Effector CD4-positive, alpha-beta T cell (primary cell): ENCODE measurements at places on chromosomes 1 and 21.

- DNase-seq: no peak
Observed at GRCh38 chr1:233613252-233614172, at the start of gene KCNK1. Gene KCNK1 (plus strand): TSS chr1:233614106. CDS start chr1:233614172, 66 bp downstream.

- DNase-seq: no peak
Observed at GRCh38 chr1:203269654-203270020, 35.7 kb upstream of the BTG2 start.

- DNase-seq: no peak
Observed at GRCh38 chr1:247115545-247115944, 11.4 kb upstream of the ZNF669 start.

GRCh38 chr1:247387565-247387964 lies 28.4 kb upstream of the NLRP3 start:
- DNase-seq: no peak

DNA sequence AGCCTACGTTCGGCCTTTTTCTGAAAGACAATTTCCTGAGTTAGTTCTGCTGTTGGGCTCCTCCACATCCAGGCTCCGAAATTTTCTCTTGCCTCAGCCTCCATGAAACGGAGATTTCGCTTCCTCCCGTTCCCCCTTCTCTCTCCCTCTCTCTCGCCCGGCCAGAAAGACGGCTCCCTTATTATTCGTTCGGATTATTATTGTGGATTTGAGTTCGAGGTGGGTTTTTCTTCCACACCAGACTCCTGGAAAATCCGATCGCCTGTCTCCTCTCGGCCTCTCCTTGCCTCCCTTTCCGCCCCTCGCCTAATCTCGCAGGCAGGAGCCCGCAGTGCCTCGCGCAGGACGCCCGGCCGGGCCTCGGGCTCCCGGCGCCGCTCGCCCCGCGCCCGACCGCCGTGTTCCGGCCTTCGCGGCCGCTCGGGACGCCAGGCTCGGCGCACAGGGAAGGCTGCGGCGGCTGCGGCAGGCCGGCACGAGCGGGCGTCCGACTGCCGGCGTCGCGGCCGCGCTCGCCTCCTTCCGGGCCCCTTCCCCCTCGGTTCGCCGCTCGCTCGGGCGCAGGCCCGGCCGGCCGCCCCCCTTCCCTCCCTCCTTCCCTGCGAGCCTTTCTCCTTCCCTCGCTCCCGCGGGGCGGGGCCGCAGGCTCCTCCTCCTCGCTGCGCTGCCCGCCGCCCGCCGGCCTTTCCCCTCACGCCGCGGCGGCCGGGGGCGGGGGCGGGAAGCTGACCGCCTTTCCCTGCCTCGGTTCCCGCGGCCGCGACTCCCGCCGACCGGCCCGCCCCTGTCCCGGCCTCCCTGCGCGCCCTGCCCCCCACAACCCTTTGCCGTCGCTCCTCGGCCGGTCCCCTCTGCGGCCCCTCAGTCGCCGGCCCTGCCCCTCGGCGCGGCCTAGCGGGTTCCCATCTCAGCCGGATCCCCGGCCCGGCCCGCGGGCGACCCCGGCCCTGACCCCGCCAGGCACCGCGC lies at the start of gene ARHGEF11:
TSS of gene ARHGEF11 (minus strand) at position 493 of the 969 bp plus-strand sequence. CDS start 1,412 bp downstream, outside the sequence.
- no peak for DNase-seq

- DNase-seq: no peak
Observed at GRCh38 chr1:151816548-151817352, 11.5 kb upstream of the LINGO4 start.

- no peak for DNase-seq
Observed at GRCh38 chr1:202821467-202821866, 10.7 kb downstream of the PCAT6 start.

DNA sequence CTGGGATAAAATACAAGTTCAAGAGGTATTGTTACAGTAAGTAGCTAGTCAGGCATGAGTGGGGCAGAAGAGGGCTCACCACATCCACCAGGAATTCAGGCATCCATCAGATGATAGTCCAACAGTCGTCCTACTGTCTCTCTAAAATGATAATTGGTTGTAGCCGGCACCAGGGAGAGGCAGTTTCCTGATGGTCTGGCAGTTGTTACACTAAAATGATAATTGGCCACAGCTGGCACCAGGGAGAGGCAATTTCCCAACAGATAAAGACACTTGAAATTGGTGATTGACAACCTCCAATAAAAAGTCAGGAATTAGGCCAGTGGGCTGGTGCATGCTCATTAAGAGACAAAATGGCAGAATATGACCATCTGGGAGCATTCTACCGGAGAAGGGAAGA lies 545.8 kb downstream of the AMY1C start:
- DNase-seq: no peak

DNA sequence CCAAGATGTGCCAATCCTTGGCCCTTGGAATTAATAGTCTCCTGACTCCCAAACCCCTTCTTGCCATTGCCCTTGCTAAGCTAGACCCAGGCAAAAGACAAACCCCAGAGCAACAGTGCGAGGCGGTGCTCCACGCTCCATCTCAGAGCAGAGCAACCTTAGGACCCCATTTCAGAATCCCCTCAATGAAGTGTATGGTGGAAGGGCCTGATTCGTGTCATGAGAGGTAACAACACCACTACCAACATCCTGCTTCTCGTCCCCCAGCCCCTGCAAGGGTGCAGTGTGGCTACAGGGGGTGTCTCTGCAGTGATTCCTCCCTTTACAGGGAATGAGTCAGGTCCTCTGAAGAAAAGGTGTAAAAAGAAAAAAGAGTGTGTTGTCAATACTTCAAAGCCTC lies 103.9 kb upstream of the IRF2BP2 start:
- no peak for DNase-seq

- DNase-seq: no peak
Observed at GRCh38 chr1:107536266-107536665, 395.4 kb downstream of the NTNG1 start.

- DNase-seq: no peak
Observed at GRCh38 chr1:212539737-212540430, 68.7 kb upstream of the ATF3 start.

DNA sequence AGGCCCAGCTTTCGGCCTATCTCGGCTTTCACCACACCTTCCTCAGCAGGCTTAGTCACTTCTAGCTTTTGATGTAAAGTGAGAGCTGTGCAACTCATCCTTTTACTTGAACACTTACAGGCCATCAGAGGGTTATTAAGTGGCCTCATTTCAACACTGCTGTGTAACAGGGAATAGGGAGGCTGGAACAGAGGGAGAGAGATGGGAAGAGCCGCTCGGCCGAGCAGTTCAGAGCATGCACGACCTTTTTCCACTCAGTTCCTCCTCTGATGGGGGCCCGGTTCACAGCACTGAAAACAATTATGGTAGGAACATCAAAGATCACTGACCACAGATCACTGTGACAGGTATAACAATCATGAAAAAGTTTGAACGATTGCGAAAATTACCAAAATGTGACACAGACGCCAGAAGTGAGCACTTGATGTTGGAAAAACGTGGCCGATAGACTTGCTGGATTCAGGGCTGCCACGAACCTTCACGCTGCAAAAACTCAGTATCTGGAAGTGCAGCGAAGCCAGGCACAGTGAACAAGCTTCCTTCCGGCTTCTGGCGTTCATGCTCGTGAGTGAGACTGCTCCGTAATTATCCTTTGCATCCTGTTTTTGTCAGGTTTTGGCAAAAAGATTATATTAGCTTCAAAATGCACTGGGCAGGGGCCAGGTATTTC lies 28.6 kb downstream of the AGPAT3 start:
- no peak for DNase-seq

DNA sequence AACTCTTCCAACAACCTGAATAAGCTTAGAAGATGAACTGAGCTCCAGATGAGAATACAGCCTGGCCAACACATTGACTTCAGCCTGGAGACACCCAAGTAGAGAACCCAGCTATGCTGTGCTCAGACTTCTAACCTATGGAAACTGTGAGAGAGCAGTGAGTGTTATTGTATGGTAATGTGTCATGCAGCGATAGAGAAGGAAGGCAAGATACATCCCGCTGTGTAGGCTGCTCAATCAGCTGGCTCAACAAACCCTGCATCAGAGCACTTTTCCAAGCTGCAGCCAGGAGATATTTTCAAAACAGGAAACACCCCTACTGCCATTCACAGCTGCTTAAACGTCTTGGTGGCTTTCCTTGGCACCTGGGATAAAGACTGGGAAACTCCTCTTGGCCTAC lies 321.3 kb downstream of the SIPA1L2 start:
- no peak for DNase-seq

GRCh38 chr1:205954819-205955404 lies 11.7 kb upstream of the SLC26A9 start:
- no peak for DNase-seq

GRCh38 chr21:37829447-37829846 lies 86.8 kb downstream of the KCNJ6 start:
- DNase-seq: no peak

DNA sequence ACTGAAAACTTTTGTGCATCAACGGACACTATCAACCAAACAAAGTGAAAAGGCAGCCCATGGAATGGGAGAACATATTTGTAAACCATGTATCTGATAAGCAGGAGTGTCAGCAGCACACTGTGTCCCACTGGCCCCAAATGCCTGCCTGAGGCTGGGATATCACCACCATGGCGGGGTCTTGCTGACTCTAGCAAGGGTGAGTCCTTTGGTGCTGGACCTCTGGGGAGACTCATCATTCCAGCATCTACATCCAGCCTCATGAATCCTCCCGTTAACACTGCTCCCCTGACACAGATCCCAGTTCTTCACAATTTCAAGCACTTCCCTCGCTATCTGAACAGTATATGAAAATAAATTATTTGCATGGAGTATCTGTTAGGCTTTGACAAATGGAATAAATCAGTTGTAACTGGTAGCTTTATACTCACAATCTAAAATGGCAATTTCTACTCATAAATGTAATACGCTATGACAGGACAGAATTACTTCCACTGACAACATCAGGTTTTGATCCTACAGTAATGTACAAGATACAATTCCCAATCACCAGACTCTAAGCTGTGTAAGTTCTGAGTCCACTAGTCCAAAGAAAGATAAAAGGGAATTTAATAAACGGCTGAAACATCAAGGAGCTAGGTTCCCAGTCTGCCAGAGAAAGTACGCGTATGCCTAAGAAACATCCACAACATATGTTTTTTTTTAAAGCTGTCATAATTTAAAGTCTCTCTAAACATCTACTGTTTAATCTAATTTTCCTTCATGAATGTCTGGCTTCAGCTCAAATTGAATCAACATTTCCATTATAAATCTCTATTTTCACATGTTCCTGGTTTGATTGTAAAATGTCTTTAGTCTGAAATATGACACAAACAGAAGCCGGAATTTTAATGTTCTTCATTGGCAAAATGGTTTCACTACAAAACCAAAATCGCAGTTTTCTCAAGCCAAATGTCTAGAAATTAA lies 95.1 kb downstream of the SIPA1L2 start:
- no peak for DNase-seq

DNA sequence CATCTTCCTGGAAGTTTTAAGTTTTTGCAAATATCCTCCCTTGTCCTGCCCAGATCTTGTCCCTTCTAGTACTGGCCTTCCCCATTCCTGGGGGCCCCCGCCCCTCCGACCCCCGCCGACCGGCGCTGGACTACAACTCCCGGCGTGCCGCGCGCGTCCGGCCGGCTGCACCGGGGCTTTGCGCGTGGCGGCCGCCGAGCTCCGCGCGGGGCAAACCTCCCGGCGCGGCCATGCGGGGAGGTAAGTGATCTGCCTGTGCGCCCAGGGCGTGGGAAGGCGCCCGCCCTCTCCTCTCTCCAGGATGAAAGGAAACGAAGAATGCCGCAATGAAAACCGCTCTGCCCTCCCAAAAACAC lies 3.2 kb upstream of the SAMD13 start:
- peak; percentile 8 for DNase-seq

DNA sequence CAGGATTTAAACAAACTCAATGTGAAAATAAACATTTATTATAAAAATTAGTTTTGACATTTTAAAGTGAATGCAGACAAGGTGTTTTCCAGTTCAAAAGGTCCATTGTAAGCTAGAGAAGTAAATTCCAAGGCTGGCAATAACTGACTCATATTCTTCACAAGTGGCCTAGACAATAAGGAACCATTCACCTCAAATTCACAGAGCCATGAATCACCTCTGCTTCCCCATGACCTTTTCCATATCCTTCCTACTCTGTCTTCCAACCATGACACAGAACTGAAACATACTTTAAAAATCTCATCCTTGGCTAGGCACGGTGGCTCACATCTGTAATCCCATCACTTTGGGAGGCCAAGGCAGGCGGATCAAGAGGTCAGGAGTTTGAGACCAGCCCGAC lies 24.8 kb downstream of the F11R start:
- DNase-seq: no peak

- DNase-seq: no peak
Observed at GRCh38 chr21:22796147-22796546, 1797.9 kb downstream of the NCAM2 start.

GRCh38 chr1:235822685-235823084 lies 44.0 kb downstream of the LYST start:
- no peak for DNase-seq

GRCh38 chr1:157153746-157154145 lies 15.6 kb upstream of the ETV3 start:
- DNase-seq: no peak

DNA sequence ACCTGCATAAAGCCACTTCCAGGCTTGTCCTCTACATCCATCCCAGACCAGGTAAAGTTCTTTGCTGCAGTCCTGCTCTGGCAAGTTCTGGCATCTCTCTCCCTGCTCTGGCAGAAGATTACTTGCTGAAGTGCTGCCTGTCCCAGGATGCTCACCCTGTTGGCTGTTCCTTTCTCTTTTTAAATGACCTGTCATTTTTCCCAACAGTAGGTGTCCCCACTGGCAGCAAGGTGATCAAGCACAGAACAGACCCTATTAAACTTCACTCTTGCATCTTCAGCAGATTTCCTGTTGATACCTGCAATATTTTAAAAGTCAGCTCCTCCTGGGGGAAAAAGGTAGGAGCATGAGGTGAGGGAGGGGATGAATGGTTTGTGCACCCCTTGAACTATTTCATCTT lies 332.6 kb downstream of the PBX1 start:
- no peak for DNase-seq

- DNase-seq: no peak
Observed at GRCh38 chr1:206468571-206468970, 1.7 kb upstream of the IKBKE start.

- DNase-seq: no peak
Observed at GRCh38 chr1:9558946-9559545, 19.8 kb downstream of the SLC25A33 start.

- no peak for DNase-seq
Observed at GRCh38 chr1:229896861-229897260, 170.2 kb upstream of the GALNT2 start.

- no peak for DNase-seq
Observed at GRCh38 chr1:89037186-89037585, 14.5 kb upstream of the GBP3 start.
